ENCODE measurements at places on chromosomes 2 and 18.

DNA sequence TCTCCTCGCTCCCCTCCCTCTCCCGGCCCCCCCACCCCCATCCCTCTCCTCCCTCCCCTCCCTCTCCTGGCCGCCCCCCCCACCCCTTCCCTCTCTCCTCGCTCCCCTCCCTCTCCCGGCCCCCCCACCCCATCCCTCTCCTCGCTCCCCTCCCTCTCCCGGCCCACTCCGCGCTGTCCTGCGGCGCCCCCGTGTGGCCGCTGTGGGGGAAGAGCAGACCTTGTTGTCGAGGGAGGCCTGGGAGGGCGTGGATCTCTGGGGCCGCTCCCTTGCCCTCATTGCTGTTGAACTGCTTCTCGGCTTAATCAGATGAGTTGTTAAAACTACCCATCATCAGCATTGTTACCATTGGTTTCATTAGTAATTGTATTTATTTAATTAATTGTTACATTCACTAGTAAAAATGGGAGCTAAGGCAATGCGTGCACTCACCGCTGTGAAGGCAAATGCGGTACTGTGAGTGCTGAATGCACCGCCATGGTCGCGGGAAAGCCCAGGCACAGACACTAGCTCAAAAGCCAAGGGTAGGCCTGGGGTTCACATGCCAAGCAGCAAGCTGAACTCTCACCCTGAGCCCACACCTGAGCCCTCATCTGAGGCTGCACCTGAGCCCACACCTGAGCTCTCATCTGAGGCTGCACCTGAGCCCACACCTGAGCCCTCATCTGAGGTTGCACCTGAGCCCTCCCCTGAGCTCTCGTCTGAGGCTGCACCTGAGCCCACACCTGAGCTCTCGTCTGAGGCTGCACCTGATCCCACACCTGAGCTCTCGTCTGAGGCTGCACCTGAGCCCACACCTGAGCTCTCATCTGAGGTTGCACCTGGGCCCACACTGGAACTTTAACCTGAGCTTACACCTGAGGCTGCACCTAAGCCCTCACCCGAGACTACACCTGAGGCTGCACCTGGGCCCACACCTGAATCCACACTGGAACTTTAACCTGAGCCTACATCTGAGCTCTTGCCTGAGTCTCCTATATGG, 8.8 kb downstream of the RTP5 start:
- peak; percentile 83 for DNase-seq

GRCh38 chr2:68620772-68621171, 22.6 kb upstream of the PROKR1 start:
- no peak for DNase-seq

DNA sequence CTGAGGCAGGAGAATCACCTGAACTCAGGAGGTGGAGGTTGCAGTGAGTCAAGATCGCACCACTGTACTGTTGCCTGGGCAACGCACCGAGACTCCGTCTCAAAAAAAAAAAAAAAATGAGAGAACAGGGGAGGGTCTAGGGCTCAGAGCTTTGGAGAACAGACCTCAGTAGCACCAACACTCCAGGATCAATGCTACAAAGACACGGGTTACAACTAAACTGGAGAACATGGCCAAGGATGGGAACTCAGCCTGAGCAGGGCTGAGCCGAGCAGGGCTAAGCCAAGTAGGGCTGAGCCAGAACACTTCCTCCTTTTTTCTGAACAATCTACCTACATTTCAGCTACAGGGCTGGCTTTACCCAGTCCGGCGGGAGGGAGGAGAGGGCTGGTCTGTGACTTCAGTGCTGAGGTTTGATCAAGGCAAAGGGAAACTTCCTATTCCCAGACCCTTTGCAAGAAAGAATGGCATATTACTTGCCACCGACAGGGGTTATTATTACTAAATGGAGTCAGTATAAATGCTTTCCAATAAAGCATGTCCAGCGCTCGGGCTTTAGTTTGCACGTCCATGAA, 2.9 kb upstream of the CASP8 start:
- DNase-seq, result peak; percentile 60

GRCh38 chr2:72115110-72116080, 32.3 kb downstream of the CYP26B1 start:
- DNase-seq, result peak; percentile 81

DNA sequence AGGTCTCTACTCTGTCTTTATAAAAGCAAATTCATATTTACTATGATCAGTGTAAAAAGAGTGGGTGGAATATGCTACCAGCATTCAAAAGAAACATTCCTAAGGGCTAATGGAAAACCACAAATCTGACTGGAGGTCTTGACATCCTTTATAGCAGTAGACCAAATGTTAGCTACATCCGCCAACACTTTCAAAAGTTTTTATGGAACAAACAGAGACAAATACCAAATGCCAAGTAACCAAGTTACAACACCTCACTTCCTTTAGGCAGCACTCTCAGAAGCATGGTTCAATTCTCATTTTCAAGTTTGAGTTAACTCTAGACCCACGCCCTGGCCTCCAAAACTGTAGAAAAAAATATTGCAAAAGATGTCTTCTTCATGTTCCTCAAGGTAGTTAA, 78.3 kb upstream of the SETBP1 start:
- DNase-seq, result no peak

DNA sequence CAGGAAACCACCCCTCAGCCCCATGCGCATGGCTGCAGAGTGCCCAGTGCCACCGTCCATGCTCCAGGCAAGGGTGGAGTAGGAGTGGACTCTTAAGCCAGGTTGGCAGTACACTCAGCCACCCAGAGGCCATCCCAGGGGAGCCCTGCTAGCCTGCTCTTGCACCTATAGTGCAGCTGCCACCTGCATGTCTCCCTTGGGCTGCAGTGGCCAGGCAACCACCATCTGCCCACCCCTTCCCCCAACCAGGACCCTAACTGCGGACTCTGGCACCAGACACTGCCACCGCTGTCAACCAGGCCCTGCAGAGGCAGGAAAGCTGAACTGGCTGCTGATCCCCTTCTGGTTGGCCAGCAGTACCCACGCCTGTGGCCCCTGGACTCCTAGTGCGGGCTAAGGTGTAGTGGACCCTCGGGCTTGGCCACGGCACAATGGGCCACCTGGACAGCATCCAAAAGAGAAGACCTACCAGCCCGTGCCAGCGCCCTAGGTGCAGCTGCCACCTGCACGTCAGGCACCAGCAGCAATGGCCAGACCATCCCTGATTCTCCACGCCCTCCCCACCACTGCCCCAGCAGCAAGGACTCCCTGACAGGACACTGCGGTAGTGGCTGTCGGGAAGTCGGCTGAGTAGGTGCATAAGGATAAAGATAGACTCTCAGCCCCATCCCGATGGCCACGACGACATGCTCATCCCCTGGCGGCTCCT, 72.8 kb downstream of the RPIA start:
- no peak for DNase-seq

DNA sequence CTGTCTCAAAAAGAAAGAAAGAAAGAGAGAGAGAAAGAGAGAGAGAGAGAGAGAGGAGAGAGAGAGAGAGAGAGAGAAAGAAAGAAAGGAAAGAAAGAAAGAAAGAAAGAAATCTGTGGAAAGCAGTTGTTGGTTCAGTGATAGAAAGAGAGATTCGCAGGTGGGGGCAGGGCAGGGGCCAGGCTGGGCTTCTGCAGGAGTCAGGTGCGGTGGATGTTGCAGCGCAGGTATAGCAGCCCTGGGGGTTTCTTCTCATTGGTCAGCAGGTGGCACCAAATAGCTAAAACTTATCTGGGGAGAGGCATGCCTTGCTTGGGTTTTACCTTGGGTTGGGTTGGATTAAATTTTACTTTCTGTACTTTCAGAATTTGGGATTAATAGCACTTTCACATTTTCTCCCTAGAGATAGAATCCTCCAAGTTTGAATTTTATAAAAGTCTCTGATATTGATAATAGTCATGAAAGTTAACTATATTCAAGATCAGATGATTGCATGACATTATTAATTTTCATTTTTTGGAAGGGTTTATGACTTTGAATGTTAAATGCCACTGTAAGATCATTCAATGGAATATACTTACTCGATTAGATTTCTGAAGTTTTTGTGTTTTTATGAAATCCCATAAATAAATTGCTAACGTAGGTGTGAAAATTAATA, 66.6 kb downstream of the SPTBN1 start:
- no peak for DNase-seq

DNA sequence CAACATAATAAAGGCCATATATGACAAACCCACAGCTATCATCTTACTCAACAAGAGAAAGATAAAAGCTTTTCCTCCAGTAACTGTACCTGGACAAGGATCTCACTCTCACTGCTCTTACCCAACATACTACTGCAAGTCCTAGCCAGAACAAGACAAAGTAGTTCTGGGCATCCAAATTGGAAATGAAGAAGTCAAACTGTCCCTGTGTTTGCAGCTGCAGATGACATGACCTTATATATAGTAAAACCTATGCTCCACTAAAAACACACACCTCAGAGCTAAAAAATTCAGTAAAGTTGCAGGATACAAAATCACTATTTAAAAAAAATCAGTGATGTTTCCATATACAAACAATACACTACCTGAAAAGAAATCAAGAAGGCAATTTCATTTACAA, 32.2 kb downstream of the USP34 start:
- no peak for DNase-seq

DNA sequence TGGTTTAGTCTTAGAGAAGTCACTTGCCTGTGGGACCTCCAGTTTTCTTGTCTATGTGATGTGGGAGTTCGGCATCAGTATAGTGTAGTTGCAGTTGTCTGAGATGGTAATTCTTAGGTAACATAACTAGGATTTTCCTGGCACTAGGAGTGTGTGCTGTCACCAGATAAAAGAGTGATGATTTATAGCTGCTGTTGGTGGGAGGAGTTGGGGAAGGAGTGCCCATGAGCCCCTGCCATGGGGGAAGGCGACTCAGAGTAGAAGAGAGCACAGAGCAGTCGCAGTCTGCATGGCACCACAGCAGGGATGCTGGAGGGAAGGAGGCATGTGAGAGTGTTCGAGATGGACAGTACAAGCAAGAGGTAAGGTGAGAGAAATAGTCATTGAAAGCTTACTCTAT, 38.7 kb downstream of the ATP9B start:
- DNase-seq, result no peak

- no peak for DNase-seq
Measured at GRCh38 chr18:21164548-21165095, 53.0 kb upstream of the ROCK1 start.

DNA sequence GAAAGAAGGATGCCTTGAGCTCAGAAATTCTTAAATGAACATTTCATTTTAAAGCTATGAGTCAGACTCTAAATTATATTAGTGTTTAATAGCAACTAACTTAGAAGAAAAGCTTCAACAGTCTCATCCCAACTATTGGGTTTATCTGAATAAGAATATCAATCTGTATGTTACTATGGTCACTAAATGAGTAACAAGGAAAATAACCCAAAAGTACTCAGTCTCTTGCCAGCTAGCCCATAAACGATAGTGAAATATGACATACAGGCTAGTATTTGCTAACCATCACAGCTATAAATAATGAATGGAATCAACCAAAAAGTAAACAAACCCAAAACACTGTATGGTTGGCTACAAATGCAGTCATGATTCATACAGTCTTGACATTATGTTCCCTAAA, 174.9 kb downstream of the RAB3GAP1 start:
- DNase-seq, result no peak

GRCh38 chr18:59054496-59055287, 85.0 kb upstream of the SEC11C start:
- DNase-seq, result no peak

DNA sequence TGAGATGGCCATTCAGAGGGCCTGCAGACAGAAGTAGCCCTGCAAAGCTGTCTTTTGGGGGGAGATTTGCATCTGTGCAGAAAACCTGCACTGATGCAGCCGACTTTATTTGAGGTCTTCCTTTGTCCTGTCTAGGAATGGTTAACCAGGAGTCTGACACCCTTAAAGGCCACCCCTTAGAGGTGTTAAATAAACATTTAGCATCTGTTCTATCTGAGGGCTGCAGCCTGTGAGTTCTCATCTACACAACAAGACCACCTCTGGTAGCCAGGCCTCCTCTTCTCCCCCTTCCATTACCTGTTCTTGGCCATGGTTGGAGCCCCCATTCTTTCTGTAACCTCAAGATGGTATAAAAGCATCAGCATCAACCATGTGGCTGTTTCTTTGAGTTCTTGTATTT, 214.4 kb upstream of the HS6ST1 start:
- DNase-seq, result no peak

GRCh38 chr2:30267161-30267975, 36.0 kb downstream of the LBH start:
- no peak for DNase-seq

DNA sequence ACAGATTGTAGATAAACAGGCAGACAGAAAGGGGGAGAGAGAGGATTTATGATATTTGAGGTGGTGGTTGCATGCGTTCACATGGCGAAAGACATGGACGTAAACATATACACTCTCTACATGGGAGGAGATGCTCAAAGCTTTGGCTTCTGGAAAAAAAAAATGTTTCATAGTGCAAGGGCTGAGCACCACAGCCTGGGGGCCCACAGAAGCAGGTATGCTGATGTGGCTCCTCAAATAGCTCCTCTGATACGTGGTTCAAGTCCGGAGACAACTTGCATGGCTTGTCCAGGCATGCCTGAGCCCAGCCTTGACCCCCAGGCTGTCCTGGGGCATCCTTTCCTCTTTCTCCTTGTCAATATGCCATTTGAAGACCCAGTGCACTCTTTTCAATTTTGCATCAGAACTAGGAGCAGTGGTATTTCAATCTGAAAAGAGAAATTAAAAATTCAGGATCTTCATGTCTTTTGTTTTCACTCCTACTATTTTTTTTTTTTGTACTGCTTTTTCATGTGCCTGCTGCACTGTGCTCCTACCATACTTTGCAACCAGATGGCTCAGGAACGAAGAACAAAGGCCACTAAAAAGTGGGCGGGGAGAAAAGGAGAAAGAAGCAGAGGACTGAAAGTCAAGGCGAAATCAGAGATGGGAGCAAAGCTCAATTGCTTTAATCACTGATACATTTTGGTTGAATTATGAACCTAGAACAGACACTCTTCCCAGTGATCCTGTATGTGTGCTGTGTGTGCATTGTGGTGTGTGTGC, 495.7 kb upstream of the TCF4 start:
- DNase-seq, result no peak

- no peak for DNase-seq
Measured at GRCh38 chr2:23616630-23617029, 231.7 kb downstream of the KLHL29 start.

DNA sequence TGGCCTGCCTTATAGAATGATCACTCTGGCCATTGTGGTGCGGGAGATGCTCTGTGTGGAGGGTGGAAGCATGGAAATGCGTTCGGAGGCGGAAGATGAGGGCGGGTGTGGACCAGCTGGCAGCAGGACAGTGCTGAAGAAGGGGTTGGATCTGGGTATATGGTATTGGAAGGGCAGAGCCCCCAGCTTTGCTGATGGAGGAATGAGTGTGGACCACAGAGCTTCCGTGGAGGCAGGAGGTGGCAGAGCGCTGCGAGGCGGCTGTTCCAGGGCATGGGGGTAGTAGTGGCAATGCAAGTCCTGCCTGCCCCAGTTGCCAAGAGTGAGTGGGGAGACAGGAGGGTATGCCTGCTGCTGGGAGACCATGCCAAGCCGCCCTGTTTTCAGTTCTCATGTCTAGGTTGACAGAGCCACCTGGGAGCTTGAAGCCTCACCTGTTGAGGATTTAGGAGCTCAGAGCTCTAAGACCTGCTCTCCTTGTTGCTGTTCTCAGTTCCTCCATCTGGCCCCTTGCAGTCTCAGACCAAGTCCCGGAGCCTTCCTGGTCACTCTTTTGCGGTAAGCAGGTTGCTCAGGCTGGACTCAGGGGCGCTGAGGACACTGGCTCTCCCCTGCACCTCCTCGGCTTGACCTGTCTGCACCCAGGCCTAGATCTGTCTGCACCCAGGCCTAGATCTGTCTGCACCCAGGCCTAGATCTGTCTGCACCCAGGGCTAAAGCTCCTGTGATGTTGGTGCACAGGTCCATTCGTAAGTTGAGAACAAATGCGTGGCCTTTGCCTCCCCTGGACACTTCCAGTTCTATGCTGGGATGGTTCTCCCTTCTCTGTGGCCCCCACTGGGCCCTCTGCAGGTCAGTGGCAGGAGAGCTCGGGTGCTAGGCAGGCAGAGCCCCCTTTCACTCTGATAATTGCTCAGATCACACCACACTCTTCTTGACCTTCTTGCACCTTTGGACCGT, 290.5 kb upstream of the HS6ST1 start:
- DNase-seq, result no peak
